ENCODE measurements at places on chromosomes 5 and 9.

GRCh38 chr5:33745101-33745770 is 146.6 kb downstream of the ADAMTS12 start:
- DNase-seq, result no peak

DNA sequence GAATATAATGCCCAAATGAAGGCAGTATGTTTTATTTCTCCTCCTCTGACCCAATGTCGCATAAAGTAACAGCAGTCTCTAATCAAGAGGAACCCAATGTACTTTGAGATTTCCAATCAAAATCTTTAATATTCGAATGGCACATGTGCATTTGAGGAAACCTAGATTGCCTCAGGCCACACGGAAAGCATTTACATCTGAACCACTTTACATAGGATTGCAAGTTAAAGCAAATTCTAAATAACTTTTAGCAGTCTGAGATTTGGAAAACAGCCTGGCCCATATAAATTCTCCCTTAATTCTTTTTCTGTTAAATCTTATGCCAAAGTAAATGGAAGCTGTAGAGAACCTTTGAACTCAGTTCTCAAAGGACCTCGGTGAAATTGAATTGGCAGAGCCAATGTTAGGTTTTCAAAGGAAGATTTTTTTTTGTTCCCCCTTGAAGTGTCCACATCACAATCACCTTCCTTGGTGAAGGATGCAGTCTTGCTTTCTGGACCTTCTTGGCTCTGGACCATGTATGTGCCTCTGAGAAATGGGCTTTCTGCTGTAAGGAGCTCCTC is 57.3 kb downstream of the SNCAIP start:
- DNase-seq, result no peak

DNA sequence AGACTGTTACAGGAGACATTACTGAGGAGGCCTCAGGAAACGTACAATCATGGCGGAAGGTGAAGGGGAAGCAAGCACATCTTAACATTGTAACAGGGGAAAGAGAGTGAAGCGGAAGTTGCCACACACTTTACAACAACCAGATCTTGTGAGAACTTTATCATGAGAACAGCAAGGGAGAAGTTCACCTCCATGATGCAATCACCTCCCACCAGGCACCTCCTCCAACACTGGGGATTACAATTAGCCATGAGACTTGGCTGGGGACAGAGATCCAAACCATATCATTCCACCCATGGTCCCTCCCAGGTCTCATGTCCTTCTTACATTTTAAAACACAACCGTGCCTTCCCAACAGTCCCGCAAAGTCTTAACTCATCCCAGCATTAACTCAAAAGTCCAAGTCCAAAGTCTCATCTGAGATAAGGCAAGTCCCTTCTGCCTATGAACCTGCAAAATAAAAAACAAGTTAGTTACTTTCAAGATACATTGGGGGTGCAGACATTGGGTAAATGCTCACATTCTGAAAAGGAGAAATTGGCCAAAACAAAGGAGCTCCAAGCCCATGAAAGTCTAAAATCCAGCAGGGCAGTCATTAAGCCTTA is 138.3 kb downstream of the TMEM161B start:
- no peak for DNase-seq

DNA sequence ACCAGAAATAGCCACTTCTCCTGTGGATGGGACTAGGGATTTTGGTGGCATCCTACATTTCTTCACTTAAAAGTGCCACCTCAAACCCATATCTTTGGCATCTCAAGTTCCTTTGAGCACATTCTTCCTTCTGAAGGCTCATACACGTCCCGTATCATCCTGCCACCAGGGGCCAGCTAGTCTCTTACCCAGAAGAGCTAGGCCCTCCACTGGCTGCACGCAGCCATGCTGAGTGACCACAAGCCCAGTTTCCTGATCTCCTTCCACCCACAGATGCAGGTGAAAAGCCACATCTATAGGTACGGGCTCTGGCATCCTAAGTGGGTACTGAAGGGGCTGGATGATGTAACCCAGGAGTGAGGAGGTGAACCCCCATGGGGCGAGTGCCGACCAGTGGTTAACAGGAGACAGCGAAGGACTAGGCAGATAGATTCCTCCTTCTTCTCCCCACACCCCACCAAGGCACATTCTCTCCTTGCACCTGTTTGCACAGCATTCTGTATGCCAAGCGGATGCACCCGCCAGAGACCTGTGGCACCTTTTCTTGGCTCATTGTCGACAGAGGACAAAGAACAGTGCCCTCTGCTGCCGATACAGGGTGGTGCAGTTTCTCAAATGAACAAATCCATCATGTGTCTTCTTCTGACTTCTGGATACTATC is 14.4 kb upstream of the SCGB3A1 start:
- DNase-seq, result peak; percentile 42

- no peak for DNase-seq
Observed at GRCh38 chr9:5866272-5866671, 24.4 kb upstream of the MLANA start.

Data from NCI-H2081 (cell line).